Cerebellar nuclear complex (tissue), 1 donor: ENCODE measurements at places on chromosomes 1 and 21.

DNA sequence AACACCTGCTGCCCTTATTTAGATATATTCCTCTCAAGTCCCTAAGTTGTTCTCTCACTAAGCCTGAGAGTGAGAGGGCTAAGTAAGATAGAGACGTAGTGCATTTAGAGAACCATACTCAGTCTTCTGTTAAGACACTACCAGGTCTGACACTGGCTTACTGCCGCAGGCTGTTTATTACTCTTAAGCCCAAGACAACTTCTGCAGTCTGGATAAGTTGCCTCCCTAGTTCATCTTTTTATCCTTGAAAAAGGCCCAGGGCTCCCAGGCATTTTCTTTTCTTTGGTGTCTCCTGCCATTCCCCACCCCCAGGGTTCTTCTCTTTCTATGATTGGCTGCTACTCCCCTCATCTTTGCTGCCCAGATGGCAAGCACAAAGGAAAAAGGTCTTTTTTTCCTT, 38.7 kb downstream of the CACHD1 start:
- DNase-seq: no peak

DNA sequence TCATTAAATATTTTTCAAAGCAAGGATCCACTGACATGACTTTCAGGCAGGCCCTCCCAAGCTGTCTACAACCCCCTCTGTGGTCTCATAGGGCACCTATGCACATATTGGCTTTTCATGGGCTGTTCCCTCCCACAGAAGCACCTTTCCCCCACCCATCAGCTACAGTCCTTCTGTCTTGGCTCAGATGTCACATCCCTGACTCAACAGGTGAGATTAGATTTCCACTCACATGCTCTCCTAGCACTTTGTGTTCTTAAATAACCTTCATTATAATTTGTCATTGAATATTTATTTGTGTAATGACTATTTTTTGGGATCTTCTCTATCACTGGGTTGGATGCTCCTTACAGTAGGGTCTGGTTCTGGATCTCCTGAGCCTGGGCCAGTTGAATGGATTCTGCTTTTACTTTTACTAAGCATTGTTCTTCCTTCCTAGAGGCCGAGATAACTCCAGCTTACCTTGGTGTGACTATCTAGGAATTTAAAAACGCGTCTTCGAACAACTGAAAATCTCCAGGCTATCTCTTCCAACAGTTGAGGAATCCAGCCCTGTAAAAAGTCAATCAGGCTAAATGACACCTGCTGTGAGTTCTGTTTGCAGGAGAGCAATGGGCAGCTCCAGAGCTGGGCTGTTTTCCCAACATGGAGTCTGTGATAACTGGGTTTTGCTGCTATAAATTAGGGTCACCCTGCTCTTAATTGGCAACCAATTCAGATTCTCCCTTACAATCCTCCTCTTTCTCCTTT, 16.2 kb downstream of the ROR1 start:
- DNase-seq: no peak

DNA sequence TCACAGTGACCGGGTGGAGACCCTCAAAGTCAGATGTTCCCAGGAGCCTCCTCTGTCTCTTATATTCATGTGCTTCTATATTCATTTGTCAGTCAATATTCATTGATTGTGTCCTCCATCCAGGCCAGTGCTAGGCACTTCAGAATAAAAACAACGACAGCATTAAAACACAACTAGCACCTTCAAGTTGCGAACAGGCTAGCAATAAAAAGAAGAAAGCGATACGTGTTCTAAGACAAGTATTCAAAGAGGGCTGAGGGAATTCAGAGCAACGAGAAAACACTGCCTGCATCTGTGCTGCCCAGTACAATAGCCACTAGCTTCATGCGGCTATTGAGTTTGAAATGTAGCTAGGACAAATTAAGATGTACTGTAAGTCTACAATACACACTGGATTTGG, 138.0 kb downstream of the PLXNA2 start:
- DNase-seq: no peak

GRCh38 chr1:7267493-7267892, 482.2 kb downstream of the CAMTA1 start:
- no peak for DNase-seq

DNA sequence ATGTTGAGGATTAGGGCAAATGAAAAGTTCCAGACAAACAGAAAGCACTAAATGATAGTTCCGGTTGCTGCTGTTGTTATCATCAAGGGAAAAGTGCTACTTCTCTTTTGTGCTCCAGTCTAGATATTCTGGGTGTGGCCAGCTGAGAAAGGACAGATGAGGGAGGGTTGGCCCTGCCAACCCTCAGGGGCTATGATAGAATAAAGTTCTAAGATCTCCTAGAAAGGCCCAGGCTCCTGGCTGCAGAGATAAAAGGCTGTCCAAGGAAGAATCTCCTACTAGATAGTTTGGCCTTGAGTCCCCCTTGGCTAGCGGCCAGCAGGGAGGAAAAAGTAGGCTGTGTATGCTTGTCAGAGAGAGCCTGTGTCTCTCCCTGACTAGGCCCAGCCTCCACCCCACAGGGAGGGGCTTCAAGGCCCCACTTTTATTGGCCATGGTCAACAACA, 31.5 kb downstream of the RIMS3 start:
- DNase-seq: no peak

DNA sequence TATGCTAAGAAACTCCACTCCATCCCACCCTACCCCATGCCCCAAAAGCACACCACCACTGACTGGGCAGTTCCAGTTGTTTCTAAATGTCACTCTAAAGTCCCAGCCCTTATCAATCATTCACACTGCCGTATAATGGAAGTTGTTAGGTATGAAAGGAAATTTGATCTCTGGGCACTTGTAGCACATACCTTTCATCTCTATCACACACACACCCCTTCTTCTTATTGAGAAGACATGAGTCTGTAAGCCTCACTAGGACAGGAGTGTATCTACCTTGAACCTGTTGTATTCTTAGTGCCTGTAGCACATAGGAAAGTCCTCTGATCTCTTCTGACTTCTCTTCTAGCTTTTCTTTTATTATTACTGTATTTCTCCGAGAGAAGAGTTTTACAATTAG, 22.3 kb upstream of the DHX9 start:
- no peak for DNase-seq

GRCh38 chr1:113088972-113089371, 16.0 kb downstream of the LRIG2 start:
- no peak for DNase-seq

GRCh38 chr1:56867491-56867890, 12.9 kb downstream of the C8A start:
- DNase-seq: no peak

GRCh38 chr21:31448496-31448895, 104.4 kb upstream of the TIAM1 start:
- no peak for DNase-seq

DNA sequence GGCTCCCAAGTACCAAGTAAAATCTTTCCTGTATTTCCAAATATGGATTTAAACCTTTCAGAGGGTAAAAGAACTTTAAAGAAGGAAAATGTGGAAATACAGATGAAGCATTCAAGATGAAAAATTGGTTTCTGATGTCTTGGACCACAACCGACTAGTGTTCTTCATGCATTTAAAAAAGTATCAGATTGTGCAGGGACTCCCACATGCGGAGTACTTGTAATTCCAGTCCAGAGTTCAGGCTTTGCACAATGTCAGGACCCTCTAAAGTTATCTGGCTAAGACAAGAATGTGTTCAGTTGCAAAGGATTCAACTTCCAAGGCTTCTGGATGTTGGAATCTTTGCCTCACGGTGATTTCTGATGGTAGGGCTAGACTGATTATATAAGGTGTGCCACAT, 66.7 kb downstream of the RGL1 start:
- DNase-seq: no peak

DNA sequence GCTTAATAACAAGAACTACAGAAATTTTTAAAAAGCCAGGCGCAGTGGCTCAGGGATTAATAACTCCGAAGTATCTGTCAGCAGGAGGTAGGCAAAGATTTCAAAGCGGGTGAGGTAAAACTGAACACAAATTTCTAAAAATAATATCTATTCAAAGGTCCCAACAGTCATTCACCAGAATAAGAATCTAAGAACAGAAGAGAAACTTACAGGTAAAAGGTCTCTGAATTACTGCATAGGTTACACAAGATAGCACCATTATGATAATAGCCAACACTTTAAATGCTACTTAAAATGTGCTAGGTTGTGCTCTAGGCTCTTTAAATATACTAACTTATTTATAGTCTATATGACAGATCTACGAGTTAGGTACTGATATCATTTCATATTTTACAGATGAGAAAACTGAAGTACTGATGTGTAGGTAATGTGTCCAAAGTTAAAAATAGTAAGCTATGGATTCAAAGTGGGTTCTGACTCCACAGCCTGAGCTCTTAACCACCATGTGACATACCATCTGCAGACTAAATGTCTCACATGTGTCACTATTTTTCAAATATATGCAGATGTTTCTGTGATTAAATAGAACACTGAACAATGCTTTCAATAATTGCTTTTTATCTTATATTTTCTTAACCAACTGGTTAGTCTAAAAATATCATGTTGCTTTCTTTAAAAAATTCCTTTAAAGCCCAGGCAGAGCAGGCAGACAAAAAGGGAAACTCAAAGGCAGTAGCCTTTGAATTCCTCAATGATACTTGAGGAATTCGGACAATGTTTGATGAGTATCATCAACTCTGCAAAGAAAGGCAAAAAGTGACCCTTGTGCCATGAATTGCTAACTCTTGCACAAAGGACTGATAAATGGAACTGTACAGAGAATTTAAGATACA, 80.5 kb upstream of the TTC39A start:
- DNase-seq: no peak

DNA sequence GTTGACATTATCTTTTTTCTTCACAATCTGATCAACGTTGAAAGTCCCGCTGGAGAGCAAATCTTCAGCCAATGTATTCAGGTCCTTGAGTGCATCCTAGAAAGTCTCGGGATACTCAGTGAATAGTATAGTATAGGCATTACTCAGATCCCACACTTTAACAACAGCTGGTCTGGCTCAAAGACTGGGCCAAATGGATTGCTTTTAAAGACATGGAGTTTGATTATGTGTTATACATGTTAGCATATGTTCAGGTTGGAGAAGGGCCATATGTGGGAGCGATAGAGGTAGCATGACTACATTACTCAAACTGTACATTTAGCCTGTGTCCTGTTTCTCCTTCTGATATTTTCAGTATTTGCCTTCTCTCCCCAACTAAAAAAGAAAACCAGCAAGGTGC, 33.1 kb downstream of the OR10Z1 start:
- DNase-seq: no peak

DNA sequence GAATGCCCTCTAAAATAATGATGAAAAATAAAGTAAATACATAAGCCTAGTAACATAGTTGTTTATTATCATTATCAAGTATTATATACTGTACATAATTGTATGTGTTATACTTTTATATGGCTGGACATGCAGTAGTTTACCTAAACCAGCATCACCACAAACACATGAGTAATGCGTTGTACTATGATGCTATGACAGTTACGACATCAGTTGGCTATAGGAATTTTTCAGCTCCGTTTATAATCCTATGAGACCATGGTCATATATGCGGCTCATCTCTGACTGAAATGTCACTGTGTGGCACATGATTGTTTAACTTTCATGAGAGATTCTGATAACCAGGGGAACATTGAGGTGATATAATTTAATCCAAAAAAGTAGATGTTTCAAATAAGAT, 352.1 kb downstream of the ST6GALNAC3 start:
- no peak for DNase-seq

DNA sequence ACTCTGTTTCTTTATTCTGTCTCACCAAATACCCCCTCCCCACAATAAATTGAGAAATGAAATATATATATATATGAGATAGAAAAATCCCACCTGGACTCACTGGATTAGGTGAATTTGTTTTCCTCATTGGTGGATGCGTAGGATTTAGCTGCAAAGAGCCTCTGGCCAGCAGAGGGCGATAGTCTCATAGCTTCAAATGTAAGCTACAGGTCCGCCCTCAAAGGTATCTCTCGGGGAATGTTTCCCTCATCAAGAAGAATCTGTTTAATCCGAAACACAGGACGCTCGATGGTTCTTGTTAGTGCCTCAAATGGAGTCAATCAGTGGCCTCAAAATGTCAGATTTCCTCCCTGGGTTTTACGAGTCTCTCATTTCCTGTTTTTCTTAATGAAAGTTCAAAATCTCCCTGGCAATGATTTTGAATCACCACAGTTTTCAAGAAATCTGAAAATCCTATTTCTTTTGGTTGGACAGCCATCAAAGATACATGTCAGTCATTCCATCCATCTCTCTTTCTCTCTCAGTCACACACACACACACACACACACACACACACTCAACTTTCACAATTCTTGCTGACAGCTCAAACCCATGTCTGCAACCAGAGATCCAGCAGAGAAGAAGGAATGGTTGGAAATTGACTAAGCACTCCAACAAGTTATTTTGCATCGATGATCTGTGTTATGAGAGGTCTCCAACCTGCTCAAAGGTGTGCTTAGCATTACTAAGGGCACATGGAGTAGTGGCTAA, 13.9 kb upstream of the CAMK1G start:
- no peak for DNase-seq

- no peak for DNase-seq
Observed at GRCh38 chr1:214329470-214330220, 48.7 kb downstream of the SMYD2 start.

GRCh38 chr1:21543598-21543997, 34.4 kb downstream of the ALPL start:
- DNase-seq: no peak

DNA sequence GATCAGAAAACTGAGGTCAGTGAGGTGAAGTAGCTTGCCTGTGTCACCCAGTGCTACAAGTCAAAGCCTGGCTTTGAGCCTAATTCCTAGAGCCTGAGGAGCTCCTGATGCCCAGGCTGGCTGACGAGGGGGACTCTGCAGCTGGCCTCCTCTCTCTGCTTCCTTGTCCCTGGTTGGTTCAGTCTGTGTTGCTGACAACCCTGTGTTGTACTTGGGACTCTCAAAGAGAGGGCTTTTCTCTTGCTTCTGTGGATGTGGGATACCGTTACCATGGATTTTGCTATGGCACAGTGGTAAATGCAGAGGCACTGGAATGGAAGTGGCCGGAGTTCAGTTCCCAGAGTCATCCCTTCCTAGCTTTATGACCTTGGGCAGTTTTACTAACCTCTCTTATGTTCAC, 8.0 kb downstream of the VWA5B1 start:
- DNase-seq: no peak

GRCh38 chr1:162381383-162381782, at the start of gene C1orf226:
Gene C1orf226, plus strand, starts transcription at chr1:162381728. Its CDS starts 174 bp downstream, at chr1:162381902.
- DNase-seq: no peak

DNA sequence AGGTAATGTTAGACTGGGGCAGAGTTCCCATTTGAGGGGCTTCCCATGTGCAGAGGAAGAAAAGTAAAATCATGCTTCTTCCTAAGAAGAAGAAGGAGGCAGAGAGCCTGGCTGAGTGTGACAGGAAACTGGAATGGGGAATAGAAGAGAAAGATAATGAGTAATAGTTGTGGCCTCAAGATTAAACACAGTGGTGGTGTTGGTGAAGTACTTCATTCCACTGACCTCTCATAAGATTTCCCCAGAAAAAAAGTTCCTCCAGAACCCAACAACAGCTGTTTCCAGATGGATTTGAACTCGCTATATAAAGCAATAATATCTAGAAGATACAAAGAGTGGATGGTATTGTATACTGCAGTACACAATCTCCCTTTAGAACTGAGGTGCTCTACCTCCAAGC, 13.0 kb downstream of the RGS1 start:
- no peak for DNase-seq

- DNase-seq: no peak
Observed at GRCh38 chr1:38340409-38340808, 293.8 kb upstream of the POU3F1 start.
